Activated T-cell treated with anti-CD3 and anti-CD28 coated beads for 48 hours (primary cell): ENCODE measurements at places on chromosomes 11 and 22.

- DNase-seq = no peak
Observed at GRCh38 chr11:33701302-33702230, 940 bp upstream of the C11orf91 start.

DNA sequence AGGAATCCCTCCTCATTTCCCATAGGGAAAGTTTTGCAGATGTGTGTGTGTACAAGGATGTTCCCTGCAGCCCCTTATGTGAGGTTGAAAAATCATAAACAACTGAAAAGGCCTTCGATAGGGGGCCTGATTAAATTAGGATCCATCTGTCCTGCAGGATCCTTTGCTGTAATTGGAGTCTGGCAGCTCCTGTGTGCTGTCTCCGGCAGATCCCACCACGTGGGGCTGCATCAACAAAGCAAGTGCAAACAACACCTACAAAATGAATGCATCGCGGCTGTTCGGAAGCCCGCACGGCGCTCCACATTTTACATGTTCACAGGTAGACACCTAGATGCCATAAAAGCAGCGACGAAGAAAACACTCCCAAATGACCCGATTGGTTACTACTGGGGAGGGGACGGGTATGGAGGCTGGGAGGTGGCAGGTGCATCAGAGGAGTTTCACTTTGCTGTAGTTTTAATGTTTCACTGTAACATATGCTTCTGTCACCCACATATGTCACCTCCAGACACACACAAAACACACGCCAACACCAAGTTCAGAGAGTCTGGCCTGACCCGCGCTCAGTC is 52.2 kb downstream of the NFAM1 start:
- no peak for DNase-seq

- peak; percentile 36 for DNase-seq
Observed at GRCh38 chr22:30425616-30426387, at the start of gene MTFP1. Gene MTFP1 (plus strand): TSS chr22:30425768. CDS start chr22:30425880, 112 bp downstream.

DNA sequence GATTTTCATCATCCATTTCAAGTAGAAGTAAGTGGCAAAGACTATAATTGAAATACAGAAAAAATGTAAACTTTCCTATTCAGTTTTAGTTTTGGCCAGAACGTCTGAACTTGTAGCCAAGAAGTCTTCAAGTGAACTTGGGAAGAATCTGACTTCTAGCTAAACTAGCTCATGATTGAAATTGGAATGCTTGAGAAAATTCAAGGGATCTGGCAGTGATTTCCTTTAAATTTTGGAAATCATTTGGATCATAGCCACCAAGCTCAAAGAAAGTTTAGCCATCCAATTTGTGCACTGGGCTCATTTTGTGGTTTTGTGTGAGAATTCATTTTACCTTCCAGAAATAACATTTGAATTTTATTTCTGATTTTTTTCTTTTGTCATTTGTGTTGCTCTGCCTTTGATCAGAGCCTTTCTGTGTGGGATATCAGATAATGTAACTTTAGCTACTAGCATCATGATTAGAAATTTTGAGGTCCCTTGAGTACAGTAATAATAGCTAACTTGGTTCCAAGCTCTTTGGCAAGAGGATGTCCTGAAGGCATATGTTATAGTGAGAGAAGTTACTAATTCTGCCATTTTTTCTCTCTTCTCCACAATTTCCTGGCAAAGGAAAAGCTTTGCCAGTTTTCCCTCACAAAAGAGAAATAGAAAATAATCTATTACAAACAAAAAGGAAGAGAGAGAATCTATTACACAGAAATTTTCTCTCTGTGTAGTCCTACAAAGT is 2123.7 kb upstream of the RAG2 start:
- DNase-seq = no peak

DNA sequence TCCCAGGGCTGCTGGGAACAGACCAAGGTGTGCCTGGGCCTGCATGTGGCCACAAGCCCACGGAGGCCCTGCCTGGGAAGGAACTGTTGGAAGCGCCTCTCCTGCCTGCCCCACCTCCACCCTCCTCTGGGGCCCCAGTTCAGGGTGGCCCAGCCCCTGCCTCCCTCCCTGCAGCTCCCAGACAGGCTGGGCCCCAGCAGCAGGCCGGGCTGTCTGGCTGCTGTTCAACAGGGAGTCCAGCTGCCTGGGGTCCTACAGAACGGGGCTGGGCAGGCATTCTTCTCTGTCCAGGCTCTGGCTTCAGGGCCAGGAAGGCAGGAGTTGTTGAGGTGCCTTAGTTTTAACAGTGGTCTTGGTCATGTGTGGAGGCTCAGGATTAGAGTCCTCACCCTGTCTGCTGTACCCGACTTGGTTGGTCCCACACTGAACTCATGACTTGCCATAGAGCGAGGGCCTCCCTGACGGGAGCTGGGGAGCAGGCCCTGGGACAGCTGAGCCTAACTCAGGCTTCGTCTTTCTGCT is 11.8 kb downstream of the PRDM11 start:
- no peak for DNase-seq

- DNase-seq = no peak
Observed at GRCh38 chr11:20760811-20761210, 91.4 kb downstream of the NELL1 start.

- DNase-seq = no peak
Observed at GRCh38 chr11:63534895-63535461, 1.6 kb upstream of the PLAAT4 start.

DNA sequence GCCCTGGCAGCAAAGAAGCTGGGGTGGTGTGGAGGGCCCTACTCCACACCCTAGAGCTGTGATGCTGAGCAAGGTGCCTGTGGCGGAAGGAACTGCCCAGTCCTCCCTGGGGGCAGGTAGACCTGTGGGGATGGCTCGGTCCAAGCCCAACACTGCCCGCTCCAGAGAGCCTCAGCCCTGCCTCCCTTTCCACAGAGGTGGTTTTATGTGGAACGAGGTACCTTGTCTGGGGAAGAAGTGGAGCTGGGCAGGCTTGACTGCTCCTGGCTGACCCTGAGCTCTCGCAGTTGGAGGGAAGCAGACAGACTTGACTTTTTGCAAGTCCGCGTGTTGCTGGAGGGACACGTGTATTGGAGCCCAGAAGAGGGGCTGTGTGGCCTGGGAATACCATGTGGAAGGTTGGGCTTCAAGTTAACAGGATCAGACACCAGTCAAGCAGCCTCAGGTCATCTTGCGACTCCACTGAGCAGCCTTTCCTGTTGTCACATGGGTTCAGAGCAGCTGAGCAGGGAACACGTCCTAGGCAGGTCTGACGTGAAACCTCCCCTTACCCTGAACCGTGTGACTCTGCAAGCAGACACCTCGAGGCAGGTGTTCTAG is 117.7 kb downstream of the CACNA1I start:
- DNase-seq = no peak

GRCh38 chr11:129610125-129610524 is 205.5 kb upstream of the TMEM45B start:
- DNase-seq = no peak

DNA sequence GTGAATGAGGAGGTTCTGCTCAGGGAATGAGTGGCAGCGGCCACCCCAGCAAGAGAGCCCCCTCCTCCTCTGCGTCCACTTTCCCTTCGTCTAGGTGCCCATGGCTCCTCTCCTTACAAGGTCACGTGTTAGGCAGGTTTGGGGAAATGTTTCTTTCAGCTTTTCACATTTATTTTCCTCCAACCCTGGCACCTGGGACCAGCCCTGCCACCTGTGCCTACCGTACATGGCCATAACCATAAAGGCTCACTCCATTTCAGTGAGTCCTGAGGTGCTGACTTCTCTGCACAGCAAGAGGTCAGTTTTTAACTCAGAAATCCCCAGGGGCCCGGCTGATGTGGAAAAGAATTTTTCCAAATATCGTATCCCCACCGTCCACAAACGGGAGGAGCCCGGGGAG is 71.2 kb downstream of the FLI1 start:
- DNase-seq = no peak

GRCh38 chr11:130675917-130676316 is 227.5 kb downstream of the ADAMTS15 start:
- DNase-seq = no peak

DNA sequence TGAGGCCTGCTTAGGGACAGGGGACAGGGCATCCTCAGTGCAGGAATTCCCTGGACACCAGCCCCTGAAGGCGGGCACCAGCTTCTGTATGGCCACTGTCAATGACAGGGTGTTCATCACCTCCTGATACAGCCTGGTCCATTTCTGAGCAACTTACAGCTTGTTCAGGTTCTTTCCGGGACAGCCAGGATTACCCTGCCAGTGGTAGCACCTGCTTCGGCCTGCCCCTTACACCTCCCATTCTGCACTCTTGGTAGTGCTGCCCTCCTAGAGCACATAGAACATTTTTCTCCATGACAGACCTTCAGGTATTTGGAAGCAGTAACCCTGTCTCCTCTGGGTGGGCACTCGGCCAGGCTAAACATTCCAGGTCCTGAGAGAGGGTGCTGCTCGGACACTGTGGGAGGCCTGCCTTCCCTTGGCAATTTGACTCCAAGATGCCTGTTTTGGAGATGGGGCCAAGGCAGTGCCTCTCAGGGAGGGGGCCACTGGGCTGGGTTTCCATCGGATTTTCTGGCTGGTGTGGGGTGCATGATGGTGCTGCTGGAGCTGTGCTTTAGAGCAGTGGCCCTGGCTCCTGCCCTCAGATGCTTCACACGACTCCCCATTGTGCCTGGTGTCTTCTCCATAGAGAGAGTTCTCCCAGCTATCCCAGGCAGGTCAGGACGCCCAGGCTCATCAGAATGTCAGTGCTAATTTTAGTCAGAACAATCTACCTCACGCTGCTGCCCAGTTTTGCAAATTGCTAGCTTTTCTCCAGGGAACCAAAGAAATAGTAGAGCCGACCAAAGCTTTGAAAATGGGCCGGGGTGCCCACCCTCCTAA is 1.2 kb downstream of the GAL3ST3 start:
- no peak for DNase-seq

GRCh38 chr11:74678591-74679512 is 52.4 kb downstream of the CHRDL2 start:
- DNase-seq = no peak

- no peak for DNase-seq
Observed at GRCh38 chr11:71930556-71931244, 1.9 kb downstream of the RNF121 start.

- no peak for DNase-seq
Observed at GRCh38 chr11:93936460-93936859, 84.7 kb upstream of the HEPHL1 start.

- DNase-seq = peak; percentile 43
Observed at GRCh38 chr11:36376888-36377758, 81.0 kb downstream of the PRR5L start.

DNA sequence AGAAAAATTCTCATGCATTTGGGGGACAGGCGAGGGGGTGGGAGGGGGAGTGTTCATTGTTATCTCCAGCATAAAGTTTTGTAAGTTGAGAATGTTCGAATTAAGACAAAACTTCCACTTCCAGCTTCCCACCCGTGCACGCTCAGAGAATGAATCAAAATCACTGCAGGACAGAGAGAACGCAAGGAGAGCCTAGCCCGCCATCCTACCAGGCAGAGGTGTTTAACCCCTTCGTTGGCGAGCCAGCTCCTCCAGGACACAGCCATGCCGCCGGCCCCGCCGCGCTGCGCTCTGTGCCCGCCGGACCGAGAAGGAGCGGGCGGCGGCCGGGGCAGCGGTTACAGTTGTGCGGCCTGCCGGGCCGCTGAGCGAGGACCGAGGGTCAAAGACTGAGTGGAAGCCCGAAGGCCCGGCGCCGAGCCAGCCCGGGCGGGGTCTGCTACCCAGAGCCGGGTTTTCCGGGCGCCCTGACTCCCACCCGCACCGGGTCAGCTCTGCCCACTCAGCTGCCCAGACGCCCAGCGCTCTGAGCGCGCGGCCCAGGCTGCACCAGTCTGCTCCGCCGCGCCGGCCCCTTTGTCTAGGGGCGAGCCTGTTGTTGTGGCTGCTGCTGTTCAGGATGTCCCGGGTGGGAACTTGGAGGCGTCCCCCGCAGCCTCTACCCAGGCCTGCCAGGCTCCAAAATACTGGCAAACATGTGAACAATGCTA is at the start of gene NOX4:
TSS of gene NOX4 (minus strand) at position 395 of the 710 bp plus-strand sequence. CDS start at position 266, 129 bp downstream.
- DNase-seq = no peak

GRCh38 chr11:60717956-60718355 is 6.6 kb upstream of the MS4A18 start:
- no peak for DNase-seq

- DNase-seq = no peak
Observed at GRCh38 chr11:69716099-69716498, 12.3 kb upstream of the FGF19 start.

- no peak for DNase-seq
Observed at GRCh38 chr11:108648528-108648885, 16.4 kb upstream of the DDX10 start.

DNA sequence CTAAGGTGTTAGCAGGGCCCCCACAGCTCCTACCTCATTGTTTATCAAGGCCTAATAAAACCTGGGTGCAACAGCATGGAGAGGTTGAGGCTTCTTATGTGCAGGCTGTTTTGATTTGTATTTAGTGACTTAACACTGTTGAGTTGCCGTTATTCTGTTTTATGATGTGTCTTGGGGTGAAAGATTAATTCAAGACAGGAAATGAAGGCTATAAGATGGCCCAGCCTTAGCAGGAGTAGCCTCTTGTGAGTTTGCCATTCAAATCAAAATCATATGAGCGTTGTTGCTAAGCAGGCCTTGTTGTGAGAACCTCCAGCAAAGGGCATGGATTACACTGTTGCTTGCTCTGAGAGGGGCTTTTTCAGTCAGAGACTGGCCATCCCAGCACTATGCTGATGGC is 31.8 kb downstream of the MICAL2 start:
- no peak for DNase-seq

DNA sequence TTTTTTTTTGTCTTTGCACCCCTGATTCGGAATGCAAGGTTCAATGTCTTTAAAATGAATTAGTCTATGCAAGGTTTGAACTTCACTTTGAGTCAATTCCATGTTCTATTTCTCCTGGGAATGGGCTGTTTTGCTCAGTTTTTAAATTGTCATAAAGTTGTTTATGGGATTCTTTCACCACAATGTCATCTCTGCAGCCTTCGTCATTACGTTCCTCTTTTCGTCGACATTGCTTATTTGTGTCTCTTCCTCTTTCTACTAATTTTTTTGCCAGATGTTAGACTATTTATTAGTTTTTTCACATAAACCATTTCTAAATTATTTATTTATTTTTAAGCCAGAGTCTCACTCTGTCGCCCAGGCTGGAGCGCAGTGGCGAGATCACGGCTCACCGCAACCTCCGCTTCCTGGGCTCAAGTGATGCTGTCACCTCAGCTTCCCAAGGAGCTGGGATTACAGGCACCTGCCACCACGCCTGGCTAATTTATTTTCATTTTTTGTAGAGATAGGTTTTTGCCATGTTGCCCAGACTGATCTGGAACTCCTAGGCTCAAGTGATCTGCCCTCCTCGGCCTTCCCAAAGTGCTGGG is 7.1 kb upstream of the TNNT3 start:
- DNase-seq = no peak

DNA sequence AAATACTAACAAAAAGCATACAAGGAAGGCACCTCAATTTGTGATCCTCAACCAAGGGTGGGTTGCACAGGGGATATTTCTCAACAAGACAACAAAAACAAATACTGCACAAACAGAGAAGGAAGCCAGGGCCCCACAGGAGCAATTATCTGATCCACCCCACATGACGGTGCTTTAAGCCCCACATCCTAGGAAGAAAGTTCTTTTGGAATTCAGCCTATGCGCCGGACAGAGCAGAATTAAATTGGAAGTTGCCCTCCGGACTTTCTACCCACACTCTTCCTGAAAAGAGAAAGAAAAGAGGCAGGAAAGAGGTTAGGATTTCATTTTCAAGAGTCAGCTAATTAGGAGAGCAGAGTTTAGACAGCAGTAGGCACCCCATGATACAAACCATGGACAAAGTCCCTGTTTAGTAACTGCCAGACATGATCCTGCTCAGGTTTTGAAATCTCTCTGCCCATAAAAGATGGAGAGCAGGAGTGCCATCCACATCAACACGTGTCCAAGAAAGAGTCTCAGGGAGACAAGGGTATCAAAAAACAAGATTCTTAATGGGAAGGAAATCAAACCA is 40.6 kb downstream of the OSBP start:
- no peak for DNase-seq

- DNase-seq = peak; percentile 78
Observed at GRCh38 chr11:134275534-134276395, at the start of gene GLB1L3. Gene GLB1L3 (plus strand): TSS chr11:134276379. CDS start chr11:134276741, 362 bp downstream.
